Inflammatory macrophage treated with lipopolysaccharide for 4 hours (primary cell): ENCODE measurements at places on chromosomes 5 and 9.

- DNase-seq, result peak; percentile 86
Measured at GRCh38 chr5:100852988-100853449, 50.1 kb downstream of the ST8SIA4 start.

GRCh38 chr9:20559231-20559890, 62.9 kb downstream of the MLLT3 start:
- no peak for DNase-seq

DNA sequence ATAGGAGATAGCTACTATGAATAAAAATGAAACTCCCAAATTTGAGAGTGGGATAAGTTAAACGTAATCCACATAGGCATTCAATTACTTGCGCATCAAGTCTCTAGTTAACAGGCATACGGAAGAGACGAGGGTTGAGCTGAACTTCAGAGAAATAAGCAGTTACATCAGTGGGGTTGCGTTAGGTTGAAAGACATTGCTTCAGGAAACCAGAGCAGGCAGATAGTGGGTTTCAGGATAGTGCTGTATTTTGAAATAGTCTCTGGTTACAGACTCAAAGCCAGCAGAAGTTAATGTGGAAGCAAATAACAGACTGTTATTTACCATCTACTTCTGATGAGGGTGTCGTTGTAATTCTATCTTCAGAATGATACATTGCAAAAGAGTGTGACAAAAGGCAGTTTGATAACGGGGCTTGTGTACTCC, 533.4 kb downstream of the PDE4D start:
- DNase-seq, result peak; percentile 74

- no peak for DNase-seq
Measured at GRCh38 chr9:82488313-82489200, 500.0 kb downstream of the SPATA31D1 start.

- DNase-seq, result no peak
Measured at GRCh38 chr5:32323741-32324140, 11.0 kb upstream of the MTMR12 start.

- DNase-seq, result peak; percentile 5
Measured at GRCh38 chr5:109619606-109620005, 70.1 kb upstream of the MAN2A1 start.

GRCh38 chr5:96312383-96312782, 120.7 kb downstream of the PCSK1 start:
- no peak for DNase-seq
